Activated naive CD8-positive, alpha-beta T cell treated with anti-CD3 and anti-CD28 coated beads, Interleukin-2, amount 10 ng/mL, durations not matched to agents 7 days and 5 days (primary cell): ENCODE measurements at places on chromosomes 7 and 10. TPM values are rescaled to one million over a fixed set of nuclear protein-coding genes. Genes with fewer than 3 reads are reported as not detected.

- peaks cover 50% of the 10 kb centered on the region for H3K27me3 ChIP-seq
- peak overlapping the region; percentile 80 for H3K4me3 ChIP-seq
- no peaks in the 10 kb centered on the region for H3K36me3 ChIP-seq
- peaks cover 18% of the 10 kb centered on the region for H3K4me1 ChIP-seq
Measured at GRCh38 chr10:102229810-102230263, 3.7 kb downstream of the ELOVL3 start.

- H3K4me3 ChIP-seq = no peak overlapping the region
- H3K27ac ChIP-seq = no peak overlapping the region
- H3K36me3 ChIP-seq = no peaks in the 10 kb centered on the region
- no peak for DNase-seq
Measured at GRCh38 chr10:129784291-129784690, 179.8 kb downstream of the EBF3 start.

- peak overlapping the region; percentile 31 for H3K4me3 ChIP-seq
- no peaks in the 10 kb centered on the region for H3K27me3 ChIP-seq
- H3K36me3 ChIP-seq = peaks cover 8% of the 10 kb centered on the region
- peaks cover 82% of the 10 kb centered on the region for H3K4me1 ChIP-seq
- peak overlapping the region; percentile 84 for H3K27ac ChIP-seq
Measured at GRCh38 chr7:132430861-132431822, 145.1 kb downstream of the PLXNA4 start.

DNA sequence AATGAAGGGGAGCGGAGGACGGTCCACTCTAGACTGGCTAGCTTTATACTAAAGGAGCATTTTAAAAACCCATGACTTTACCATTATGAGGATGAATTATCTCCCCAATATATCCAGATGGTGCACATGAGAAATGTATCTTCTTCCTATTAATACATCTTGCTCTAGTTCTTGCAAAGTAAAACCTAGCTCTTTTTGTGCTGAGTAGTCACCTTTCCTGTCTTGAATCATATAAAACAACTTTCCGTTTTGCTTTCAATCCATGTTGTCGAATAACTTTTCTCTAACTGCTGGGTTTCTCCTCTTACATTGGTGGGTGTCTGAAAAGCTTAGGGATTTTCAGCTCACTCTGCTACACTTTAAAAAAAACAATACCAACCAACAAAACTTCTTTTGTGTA is 96.3 kb upstream of the TAC1 start:
- H3K27ac ChIP-seq = no peak overlapping the region
- no peaks in the 10 kb centered on the region for H3K36me3 ChIP-seq
- H3K4me3 ChIP-seq = no peak overlapping the region
- H3K27me3 ChIP-seq = no peaks in the 10 kb centered on the region

Gene NAT16
- total RNA-seq = not detected
